LNCaP clone FGC (cell line): ENCODE measurements at places on chromosomes 2 and 18.

- DNase-seq = no peak
These were observed 32.0 kb downstream of the SULT1C4 start for GRCh38 chr2:108409768-108410167.

- DNase-seq = no peak
These were observed 216.2 kb downstream of the GBX2 start for GRCh38 chr2:235951982-235952381.

DNA sequence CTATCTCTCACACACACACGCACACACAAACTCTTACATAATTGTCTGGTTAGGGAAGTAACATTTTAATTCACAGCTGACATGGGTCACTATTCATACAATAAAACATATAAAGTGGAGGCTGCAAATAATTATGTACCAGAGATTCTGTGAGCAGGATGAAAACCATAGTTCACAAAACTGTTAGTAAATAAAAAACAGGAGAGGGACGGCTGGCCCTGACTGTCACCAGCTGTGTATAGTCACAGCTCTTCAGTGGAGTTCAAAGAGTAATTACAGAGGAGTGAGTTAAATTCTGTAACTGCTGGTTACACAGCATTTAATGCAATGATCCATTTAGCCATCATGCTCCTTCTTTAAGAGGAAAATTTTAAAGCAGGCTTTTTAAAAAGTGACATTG, 76.9 kb downstream of the NRXN1 start:
- DNase-seq = no peak

- DNase-seq = no peak
These were observed 203.9 kb downstream of the MTX2 start for GRCh38 chr2:176473177-176473576.

DNA sequence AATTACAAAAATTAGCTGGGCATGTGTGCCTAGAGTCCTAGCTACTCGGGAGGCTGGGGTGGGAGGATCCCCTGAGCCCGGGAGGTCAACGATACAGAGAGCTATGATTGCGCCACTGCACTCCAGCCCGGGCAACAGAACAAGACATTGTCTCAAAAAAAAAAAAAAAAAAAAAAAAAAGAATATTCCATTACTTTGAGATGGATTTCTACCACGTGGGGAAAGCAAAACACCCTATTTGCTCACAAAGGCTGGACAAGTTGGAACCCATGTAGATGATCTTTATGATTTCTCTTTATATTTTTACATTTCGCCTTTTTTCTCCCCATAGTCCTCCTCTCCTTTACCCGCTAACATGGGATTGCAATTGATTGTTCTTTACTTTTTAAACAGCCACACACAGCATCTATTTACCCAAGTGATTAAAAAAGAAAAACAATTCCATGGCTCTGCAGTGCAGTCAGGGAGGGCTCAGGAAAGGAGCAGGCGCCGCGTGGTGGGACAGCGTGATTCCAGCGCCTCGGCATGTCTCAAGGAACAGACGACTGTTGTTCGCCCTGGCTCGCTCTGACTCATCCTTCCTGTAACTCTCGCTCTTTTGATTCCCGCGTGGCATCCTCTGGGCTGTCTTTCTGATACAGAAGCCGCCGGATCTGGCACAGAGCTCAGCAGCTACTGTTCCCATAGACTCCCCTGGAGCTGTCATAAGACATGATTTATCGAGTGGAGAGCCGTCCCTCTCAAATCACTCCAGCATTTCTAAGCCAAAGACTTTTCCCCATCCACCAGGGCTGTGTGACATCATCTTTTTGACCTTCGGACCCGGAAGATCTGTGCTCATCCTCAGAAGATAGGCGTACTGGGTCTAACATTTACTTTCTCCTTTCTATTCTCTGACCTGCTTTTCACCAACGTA, 230.4 kb upstream of the AGAP1 start:
- DNase-seq = no peak

DNA sequence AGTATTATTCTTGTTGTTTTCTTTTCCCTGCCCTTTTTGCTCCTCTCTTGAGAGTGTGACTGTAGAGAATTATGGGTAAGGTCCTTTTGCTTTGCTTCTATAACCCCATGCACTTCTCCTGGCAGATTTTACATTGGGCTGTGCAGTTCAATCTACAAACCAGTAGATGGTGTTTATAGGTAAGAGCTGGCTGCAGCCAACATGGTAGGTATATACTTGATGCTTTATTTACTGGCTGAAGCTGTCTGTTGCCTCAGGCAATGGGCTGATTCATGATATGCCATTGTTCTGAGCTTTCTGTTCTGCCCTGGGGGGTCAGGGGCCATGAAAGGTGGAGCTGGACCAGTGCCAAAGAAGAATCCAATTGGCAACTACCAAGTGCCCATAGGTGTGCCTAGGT, 48.3 kb upstream of the MYL1 start:
- peak; percentile 14 for DNase-seq
